ENCODE measurements at places on chromosomes 12 and 14.

GRCh38 chr14:63933110-63933509 lies 80.3 kb downstream of the SYNE2 start:
- no peak for DNase-seq

DNA sequence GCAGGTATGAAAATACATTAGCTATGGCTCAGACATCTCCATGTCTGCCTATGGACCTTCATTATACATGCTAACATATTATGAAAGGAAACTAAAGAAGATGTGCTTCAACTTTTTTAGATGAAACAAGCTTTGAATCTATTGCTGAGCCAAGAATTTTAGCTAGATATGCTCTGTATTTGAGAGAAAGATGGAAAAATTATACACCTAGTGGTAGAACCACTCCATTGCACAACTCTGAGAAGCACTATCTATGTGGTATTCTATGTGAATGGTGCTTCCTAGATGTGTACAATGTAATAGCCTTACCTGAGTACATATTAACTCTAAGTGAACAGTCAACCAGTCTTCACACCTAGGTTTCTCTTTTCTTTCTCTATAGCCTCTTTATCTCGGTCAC lies 17.3 kb downstream of the EPYC start:
- no peak for DNase-seq

GRCh38 chr14:50619569-50620141 lies 48.5 kb downstream of the SAV1 start:
- no peak for DNase-seq

GRCh38 chr12:39364196-39364595 lies 78.7 kb downstream of the KIF21A start:
- no peak for DNase-seq

DNA sequence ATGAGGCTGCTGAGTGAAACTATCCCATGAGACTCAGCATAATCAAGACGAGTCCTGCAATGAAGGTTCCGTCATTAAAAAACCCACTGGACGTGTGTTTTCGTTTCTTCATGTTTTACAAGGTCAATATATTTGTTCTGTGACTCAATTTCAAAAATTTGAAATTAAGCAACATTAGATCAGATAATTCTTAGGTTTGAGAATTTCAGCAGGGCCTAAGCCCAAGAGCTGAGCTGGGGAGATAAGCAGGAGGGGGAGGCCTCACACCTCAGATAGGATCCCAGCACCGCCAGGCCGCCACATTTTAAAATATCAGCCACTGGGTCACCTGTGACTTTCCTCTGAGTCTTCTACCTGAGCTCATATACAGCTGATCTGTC lies 13.3 kb downstream of the STX2 start:
- no peak for DNase-seq

DNA sequence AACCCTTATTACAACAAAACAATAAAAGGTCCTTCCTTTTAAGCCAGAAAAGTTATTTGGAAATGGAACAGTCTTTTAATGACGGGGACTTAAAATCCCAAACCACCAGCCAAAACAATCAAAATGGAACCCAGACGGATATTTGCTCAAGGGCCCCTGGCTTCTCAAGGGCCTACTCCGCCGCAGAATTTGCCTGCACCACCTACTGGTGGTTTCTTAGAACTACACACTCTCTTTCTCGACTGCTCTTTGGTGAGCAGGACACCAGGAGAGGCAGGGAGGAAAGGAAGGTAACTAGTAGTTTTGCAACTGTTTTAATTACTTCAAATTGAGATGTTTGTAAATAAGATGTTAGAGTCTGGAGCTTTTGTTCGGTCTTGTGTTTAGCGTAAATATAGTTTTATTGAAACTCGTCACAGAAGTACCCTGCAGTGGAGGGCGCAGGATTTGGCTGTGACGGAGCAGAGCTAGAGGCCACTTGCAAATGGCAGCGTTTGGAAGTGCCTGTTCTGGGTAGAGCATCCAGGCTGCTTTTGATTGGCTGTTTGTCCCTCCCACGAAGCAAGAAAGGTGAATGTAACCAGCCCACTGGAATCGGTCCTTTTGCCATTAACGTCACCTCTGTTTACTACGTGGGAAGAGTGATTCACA lies 238.5 kb downstream of the CACNA1C start:
- DNase-seq, result no peak

GRCh38 chr14:37018571-37019240 lies 153.7 kb downstream of the SLC25A21 start:
- DNase-seq, result no peak

DNA sequence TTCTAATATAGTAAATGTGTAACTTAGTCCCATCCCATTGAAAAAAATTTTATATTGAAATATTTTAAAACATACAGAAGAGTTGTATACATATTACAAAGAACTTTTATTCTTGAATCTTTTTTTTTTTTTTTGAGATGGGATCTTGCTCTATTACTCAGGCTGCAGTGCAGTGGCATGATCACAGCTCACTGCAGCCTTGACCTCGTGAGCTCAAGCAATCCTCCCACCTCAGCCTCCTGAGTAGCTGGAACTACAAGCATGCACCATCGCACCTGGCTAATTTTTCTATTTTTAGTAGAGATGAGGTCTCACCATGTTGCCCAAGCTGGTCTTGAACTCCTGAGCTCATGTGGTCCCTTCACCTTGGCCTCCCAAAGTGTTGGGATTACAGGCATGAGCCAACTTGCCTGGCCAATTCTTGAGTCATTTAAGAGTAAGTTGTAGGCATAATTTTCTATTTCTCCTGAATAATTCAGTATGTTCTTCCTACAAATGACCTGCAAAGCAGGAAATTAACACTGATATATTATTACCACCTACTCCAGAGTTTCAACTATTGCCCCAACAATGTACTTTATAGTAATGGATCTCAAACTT lies 153.0 kb upstream of the BMP4 start:
- DNase-seq, result no peak

- DNase-seq, result no peak
These were observed 54.1 kb downstream of the DAO start for GRCh38 chr12:108933949-108934348.

DNA sequence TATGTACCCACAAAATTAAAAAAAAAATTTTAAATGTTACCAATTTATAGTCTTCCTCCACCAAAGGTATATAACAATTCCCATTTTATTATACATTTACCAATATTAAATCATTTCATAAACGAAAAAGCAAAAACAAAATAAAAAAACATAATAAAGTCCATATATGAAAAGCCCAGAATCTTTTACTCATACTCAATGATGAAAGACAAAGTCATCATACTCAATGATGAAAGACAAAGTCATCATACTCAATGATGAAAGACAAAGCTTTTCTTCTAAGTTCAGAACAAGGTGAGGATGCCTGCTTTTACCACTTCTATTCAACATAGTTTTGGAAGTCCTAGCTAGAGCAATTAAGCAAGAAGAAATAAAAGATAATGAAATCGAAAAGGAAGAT lies 28.1 kb downstream of the TMEM116 start:
- no peak for DNase-seq

DNA sequence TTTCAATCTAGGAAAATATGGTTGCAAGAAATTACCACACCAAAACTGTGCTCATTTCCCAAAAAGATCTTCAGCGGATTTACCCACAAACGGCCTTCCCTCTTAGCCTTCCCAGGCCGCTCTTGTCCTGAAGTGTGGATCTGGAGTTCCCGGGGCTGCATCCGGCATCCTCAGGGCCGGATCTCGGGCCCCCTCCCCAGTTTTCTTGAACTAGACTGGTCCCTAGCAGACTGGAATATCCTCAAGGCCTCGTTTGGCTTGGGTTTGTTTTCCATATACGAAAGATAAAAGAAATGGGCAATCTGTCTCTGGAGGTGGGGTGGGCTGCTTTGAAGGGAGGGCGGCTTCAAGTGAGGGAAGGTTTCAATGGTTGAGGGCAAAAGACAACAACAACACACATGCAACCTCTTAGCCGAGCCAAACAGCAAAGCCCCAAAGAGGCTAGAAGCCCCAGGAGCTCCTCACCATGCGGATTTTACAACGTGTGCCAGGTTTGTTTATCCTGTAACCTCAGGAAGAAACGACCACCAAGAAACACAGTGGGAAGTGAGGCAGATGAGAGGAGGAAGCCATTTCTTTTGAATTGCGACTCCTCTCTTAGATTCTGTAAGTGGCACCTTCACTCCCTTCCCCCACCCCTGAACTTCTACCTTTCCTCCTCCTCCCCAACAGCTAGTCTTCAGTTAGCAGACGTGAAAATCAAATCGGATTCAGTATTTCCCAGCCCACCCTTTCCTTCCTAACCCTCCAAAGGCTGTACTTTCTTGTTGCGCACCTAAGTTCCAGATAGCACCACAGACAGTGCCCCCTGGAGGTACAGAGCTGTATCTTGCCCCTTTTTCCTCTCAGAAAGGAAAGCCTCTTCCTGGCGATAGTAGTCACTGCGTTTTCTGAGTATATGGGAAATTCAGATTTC lies 2.6 kb downstream of the MYF6 start:
- DNase-seq, result no peak

DNA sequence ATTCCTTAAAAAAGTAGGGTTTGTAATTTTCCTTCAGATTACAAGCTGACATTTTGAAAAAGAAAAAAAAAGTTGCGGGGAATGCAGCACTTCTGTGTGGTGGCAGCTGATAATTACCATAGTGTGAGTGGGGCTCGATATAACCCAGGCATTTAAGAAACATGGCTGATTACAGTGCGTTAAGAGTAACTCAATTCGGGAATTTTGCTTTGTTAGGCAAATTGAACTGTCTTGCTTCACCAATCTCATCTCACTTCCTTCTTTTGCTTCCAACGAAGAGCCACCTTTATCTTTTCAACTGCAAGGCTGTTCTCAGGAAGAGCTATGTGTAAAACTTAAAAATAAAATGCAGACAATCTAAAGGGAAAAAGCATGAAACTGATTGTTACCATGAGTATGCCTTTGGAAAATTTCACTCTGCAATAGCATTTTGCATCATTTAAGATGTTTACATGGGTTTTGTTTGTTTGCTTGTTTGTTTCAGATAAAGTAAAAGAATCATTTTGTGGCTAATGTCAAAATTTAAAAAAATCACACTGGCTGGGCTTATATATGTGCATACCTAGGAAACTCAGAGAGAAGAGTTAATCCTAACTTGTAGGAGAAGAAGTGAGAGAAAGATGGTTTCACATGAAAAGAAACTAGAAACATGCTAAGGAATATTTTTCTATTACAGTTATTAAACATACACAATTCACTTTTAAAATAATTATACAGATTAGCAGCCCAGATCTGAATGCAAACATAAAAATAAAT lies 295.9 kb upstream of the ATP2B1 start:
- DNase-seq, result no peak

DNA sequence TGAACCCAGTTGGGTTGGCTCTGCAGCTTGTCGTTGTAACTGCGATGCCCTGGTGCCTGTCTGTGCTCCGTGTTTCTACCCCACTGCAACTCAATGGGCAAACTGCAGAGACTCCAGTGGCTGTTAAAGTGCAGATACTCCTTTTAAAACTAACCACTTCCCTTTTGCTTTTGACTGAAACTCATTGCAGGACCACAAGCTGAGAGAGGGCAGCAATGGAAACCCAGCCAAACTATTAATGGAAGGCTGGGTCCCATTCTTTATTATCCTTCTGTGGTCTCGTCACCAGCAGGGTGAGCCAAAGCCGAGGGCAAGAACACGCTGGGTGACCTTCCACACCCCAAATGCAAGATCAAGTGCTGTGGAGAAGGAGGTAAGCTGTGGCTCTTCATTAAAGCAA lies 910.4 kb downstream of the VRK1 start:
- no peak for DNase-seq

DNA sequence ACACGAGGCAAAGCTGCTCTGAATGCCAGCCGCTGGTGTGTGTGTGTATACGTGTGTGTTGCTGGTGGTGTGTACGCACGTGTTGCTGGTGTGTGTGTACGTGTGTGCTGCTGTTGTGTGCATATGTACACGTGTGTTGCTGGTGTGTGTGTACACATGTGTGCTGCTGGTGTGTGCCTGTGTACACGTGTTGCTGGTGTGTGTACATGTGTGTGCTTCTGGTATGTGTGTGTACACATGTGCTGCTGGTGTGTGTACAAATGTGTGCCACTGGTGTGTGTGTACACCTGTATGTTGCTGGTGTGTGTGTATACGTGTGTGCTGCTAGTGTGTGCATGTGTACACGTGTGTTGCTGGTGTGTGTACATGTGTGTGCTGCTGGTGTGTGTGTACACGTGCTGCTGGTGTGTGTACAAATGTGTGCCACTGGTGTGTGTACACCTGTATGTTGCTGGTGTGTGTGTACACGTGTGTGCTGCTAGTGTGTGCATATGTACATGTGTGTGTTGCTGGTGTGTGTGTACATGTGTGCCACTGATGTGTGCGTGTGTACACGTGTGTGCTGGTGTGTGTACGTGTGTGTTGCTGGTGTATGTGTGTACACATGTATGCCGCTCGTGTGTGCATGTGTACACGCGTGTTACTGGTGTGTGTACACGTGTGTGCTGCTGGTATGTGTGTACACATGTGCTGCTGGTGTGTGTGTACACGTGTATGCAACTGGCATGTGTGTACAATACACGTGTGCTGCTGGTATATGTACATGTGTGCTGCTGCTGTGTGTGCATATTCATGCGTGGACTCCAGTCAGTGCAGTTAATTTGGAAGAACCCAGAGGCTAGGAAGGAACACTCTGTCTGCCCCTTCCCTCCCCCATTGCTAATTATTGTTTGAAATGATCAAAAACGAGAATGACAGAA lies 47.2 kb downstream of the CACNA2D4 start:
- no peak for DNase-seq

- DNase-seq, result no peak
These were observed 324.5 kb downstream of the NUAK1 start for GRCh38 chr12:105814283-105814682.

DNA sequence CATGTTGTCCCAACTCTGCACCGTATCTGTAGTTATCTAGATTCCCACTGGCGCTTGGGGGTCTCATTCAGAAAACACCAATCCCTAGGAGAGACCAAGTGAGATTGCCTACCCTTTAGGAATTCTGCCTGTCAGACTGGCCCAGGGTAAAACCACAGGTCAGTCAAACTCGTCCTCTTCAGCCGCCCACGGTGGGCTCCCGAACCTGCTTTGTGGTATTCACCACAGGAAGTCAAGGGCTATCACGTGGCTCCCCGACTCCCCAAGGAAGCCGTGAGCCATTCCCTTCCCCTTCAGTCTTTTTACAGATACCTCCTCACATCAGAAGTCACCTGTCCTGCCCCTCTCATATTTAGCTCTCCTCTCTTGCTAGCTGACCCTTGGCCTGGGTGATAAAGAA lies 159.9 kb downstream of the EGLN3 start:
- DNase-seq, result no peak

- DNase-seq, result no peak
These were observed 125.5 kb upstream of the RMST start for GRCh38 chr12:97336900-97337751.

GRCh38 chr14:104394409-104394851 lies 185.1 kb upstream of the C14orf180 start:
- DNase-seq, result no peak

- DNase-seq, result no peak
These were observed 127.6 kb upstream of the AMIGO2 start for GRCh38 chr12:47207340-47207717.

DNA sequence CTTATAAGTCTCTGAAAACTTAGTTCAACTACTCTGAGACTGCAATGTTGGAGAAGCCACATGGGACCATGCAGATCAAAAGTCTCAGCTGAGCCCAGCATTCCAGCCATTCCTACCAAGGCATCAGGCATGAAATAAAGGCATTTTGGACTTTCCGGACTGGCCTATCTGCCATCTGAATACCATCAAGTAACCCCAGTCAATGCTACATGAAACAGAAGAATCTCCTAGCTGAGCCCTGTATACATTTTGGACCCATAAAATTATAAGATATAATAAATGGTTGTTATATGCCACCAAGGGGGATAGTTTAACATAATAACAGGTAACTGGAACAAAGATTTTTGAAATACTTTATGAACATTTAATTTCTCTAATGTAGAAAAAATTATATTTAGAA lies 9.3 kb upstream of the TMEM260 start:
- DNase-seq, result no peak
